ENCODE measurements at places on chromosomes 12 and 14.

DNA sequence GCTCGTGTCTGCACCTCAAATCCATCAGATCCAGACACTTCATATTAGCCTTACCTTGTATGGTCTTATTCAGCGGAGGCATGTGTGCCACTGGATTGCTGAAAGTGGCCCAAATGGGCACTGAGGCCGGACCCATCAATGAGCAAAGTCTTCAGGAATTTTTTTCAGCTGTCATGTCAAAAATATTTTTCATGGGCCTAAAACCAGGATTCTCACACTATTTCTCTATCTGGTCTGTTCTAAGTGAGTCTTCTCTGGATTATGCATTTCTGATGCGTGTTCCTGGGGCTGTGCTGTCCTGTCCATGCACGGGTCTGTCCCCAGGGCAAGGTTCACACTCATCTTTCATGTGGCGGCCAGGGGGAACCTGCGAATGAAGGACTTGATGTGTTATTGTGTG is 94.6 kb downstream of the KCNA5 start:
- DNase-seq = no peak

- DNase-seq = no peak
These were observed 596.5 kb downstream of the MED13L start for GRCh38 chr12:115680967-115681366.

- peak; percentile 24 for DNase-seq
These were observed 22.3 kb upstream of the CHGA start for GRCh38 chr14:92900660-92901059.

DNA sequence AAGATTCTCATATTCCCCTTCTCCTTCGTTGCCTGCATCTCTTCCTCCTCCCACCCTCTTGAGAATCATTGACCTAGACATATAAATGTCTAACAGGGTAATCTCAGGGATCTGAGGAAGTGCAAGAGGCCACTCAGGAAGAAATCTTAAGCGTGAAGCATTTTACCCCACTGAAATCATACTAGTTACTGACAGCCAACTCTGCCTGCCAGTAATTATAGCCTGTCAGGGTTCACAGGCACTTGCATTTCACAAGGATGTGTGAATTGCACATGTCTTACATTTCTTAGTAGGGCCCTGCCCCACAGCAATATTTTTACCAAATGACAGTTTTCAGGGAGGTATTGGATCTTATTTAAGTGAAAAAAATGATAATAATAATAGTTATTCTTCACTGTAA is 127.2 kb downstream of the SLC15A5 start:
- no peak for DNase-seq

- DNase-seq = no peak
These were observed 20.0 kb downstream of the CRACR2A start for GRCh38 chr12:3732901-3733300.
